ENCODE measurements at places on chromosomes 1 and 21. TPM values are rescaled to one million over a fixed set of nuclear protein-coding genes. Genes with fewer than 3 reads are reported as not detected.

Gene AGBL4
- 0.69 TPM for polyA plus RNA-seq

Gene KIAA1614
- 10.4 TPM for polyA plus RNA-seq

Gene HOOK1
- polyA plus RNA-seq: 29.4 TPM

Gene PCBP3
- 3.5 TPM for polyA plus RNA-seq

Gene SLC16A4
- 8.0 TPM for polyA plus RNA-seq

Gene GJA5
- 105 TPM for polyA plus RNA-seq
